ENCODE measurements at places on chromosomes 13 and 19.
A peak's percentile ranks its signal among the peaks of the same experiment; 100 is the strongest.

DNA sequence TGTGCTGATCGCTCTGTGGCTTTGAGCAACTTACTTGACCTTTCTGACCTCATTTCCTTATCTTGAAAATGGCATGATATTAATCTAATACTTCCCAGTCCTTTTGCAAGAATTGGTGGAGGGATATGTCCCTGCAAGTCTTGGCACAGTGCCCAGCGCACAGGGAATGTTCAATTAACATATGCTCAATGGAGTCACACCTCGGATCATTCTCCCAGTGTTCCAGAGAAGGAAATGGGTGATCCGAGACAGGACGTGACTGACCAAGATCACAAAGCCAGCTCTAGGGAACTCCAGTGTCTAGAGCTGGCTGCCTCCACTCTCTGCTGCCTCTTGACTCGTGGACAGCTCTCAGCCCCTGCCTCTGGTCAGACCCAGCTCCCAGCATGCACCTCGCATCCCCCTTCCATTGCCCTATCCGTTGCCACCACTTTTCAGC is 3.6 kb downstream of the CDC42EP5 start:
- DNase-seq, result no peak

DNA sequence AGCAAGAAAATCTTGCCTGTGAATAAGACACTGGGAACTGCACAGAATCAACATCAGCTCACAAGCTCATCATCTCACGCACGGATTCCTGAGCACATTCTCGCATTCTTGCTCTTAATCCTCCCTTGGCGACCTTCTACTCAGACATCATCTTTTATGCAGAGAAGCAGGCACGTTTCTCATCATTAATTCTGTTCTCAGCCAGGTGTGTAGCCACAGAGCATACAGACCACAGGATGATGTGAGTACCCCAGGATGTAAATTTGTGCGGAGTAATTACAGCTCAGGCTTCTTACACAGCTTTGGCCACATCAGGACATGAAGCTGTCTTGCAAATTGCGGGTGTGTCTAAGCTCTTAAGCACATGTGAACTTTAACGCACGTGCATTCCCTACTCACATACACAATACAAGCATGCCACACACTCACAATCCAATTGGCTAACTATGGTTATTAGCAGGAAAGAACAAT is 36.5 kb upstream of the SACS start:
- no peak for DNase-seq

DNA sequence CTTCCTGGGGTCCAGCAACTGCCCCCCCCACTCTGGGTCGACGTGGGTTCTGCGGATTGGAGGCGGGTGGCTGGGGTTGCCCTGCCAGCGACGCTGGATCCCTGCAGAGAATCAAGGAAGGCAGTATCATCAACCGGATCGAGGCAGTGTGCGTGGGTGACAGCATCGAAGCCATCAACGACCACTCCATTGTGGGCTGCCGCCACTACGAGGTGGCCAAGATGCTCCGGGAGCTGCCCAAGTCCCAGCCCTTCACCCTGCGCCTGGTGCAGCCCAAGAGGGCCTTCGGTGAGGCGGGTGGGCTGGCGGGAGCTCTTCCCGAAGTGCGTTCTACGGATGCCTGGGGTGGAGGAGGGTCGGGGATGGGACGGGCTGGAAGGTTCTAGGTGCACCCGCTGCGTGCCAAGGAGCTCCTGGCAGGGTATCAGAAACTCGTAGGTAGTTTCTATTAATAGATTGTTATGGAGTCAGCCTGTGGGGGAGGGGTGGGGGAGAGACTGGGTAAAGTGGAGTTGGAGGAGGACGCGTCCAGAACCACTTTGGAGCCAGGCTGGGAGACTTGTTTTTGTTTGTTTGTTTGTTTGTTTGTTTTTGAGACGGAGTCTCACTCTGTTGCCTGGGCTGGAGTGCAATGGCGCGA is 1.5 kb downstream of the GIPC3 start:
- no peak for DNase-seq

DNA sequence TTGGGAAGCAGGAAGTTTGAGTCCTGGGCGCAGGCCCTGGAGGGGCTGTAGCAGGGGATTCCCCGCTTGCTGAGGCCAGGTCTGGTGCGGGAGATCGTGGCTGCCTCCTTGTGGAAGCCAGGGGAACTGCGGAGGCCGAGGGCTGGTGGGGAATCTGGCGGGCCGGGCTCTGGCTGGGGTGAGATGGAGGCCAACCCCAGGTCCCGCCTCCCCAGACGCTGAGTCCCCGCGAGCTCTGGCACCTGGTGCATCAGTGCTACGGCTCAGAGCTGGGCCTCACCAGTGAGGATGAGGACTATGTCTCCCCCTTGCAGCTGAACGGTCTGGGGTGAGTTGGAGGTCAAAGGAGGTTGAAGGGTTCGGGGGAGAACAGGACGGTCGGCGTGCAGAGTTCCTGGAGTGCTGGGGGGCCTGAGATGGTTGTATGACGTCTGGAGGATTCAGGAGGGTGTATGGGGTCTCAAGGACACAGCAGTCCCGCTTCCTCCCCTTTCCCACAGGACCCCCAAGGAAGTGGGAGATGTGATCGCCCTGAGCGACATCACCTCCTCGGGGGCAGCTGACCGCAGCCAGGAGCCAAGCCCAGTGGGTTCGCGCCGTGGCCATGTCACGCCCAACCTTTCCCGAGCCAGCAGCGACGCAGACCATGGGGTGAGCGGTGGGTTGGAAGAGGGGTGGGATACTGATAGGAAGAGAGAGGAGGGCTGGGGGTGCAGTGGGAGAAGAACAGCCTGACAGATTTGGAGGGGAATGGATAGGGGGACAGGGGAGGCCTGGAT is 13.1 kb downstream of the GRAMD1A start:
- no peak for DNase-seq

- DNase-seq, result peak; percentile 83
Observed at GRCh38 chr19:42254850-42255765, at the start of gene ERF. Gene ERF (minus strand): TSS chr19:42255128. CDS start chr19:42254999, 129 bp downstream.

DNA sequence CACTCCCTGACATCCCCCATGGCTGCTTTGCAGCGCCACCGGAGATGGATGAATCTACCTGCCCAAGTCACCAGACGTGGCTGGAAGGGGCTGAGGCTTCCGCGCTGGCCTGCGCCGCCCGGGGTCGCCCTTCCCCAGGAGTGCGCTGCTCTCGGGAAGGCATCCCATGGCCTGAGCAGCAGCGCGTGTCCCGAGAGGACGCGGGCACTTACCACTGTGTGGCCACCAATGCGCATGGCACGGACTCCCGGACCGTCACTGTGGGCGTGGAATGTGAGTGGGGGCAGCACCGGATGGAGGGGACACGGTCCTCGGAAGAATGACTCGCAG is 4.6 kb downstream of the ICAM5 start:
- DNase-seq, result no peak

GRCh38 chr13:49802426-49802825 is 9.9 kb upstream of the KPNA3 start:
- no peak for DNase-seq
